T-helper 17 cell (primary cell): ENCODE measurements at places on chromosomes 3 and 15.

- DNase-seq, result no peak
Measured at GRCh38 chr3:53739966-53740365, 106.3 kb downstream of the CHDH start.

GRCh38 chr3:113676261-113676660 is 20.2 kb downstream of the USF3 start:
- DNase-seq, result no peak

DNA sequence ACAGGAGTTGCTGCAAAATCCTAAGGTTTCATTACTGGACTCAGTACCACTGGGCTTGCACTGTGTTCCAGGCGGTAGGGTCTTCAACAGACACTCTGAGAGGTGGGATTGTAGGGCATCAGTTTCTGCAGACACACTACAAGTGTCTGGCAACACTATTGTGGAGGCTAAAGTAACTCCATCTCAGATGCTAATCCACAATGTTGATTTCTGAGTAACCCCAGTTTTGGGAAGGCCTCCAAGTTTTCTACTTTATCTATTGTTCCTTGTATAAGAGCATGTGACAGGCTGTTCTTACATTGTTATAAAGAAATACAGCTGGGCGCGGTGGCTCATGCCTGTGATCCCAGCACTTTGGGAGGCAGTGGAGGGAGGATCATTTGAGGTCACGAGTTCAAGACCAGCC is 2.5 kb upstream of the ABHD5 start:
- no peak for DNase-seq

- DNase-seq, result no peak
Measured at GRCh38 chr15:72809329-72809728, 25.8 kb upstream of the ADPGK start.
